Stimulated activated naive CD8-positive, alpha-beta T cell treated with anti-CD3 and anti-CD28 coated beads, Interleukin-15, Interleukin-2, amounts not matched to agents 100 U/mL and 50 U/mL, for 24 hours (primary cell): ENCODE measurements at places on chromosomes 7 and 10.

DNA sequence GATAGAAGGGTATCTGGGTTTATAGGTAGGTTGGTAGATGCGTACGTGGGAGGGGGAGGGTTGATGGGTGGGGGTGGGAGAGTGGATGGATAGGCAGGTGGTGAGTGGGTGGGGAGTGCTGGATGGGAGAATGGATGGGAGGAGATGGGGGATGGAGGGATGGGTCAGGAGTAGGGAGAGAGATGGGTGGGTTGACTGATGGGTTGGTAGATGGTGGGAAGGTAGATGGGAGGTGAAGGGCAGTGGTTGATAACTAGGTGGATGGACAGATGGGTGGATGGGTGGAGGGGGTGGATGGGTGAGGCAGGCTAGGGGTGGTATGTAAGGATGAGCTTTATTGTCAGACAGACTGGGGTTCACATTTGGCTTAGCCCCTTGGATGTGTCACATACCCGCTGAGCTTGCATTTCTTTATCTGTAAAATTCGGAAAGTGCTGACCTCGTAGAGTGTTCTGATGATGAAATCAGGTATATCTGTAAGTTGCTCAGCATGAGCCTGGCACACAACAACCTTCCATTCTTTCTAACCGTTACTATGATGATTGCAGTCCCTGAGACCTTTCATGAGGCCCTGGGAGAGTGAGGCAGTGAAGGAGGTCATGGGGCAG lies 34.3 kb downstream of the SLIT1 start:
- no peak for DNase-seq

- no peak for DNase-seq
Observed at GRCh38 chr7:108293149-108293612, 163.0 kb upstream of the LAMB4 start.

GRCh38 chr10:129912986-129913695 lies 50.9 kb downstream of the EBF3 start:
- no peak for DNase-seq

DNA sequence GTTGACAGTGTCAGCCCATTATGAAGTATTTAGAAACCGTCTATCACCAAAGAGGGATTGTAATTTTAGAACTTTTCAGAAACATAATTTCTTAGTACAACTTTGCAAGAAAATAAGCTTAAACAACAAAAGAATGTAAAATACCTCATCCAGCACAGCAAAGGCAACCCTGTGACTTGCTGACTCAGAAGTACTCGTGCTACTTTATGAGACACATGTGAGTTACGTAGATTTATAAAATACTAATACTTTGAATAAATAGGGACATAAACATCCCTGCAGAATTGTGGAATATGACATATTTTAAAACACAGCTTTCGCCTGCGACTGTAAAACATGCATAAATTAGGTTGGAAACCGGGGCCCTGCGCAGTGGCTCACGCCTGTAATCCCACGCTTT lies 739.7 kb upstream of the ANKRD30A start:
- DNase-seq, result no peak

DNA sequence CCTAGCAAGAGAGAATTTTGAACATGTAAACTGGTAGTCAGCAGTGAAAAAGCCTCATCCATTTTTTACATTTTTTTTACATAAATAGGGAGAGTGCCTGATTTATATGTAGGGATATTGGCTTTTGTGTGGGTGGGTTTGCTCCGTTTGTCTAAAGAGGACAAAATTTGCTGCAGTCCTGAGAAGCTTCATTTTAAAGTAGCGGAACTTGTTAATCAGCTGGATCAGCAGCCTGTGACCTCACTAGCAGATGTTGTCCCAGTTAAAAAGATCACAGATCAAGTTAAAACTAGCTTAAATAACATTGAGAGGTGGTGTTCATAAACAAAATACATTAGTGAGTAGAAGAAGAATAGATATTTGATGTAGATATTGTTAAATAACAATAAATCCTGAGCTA lies 2.6 kb downstream of the ATRNL1 start:
- DNase-seq, result no peak

DNA sequence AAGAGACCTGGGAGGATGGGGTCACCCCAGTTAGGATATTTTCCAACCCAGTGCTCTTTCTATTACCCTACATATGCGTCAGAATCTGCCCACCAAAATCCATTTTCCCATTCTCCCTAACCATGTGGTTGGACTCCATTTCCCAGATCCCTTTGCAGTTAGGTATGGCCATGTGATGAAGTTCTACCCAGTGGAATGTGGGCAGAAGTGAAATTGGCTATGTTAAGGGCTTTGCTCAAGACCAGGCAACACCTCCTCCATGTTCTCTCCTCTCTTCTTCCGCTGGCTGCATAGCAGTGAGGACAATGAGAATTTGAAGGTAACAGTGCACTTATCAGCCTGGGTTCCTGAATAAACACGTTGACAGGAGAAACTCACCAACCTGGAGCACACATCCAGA lies 111.3 kb downstream of the CABCOCO1 start:
- no peak for DNase-seq

DNA sequence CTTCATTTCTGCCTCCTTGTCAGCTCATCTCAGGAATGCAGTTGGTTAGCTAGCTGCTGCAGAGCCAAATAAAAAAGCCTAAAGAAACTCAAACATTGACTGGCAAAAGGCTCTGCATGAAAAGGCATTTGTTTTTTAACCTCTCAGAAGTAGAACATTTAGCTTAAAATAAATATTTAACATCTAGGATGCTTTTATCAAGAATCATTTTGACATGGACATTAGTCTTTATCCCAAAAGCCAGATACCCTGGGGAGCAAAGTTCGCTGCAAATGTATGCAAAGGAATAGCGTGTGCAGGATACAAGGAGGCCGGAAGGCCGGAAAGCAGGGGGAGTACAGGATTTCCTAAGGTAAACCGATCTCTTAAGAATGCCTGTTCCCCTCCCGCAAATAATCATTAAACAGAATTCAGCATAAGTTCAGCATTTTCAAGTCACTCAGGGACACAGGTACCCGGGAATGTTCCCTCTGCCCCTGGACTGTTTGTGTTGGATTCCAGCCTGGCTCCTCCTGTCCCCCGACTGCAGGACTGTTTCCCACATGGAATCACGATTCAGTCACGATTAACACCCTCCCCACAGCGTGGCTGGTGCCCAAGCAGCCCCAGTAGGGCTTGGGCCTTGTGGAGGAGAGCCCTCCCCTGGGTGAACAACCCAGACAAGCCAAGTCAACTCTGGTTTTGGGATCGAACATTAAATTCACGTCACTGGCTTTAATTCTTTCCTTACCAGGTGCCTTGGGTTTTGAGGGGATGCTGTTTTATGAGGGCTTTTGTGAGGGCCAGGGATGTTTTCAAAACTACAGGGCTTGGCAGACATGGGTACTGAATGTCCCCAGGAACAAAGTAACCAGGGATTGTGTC lies 97.8 kb downstream of the HIPK2 start:
- no peak for DNase-seq

- DNase-seq, result no peak
Observed at GRCh38 chr10:131660427-131660826, 240.4 kb upstream of the PPP2R2D start.

- DNase-seq, result no peak
Observed at GRCh38 chr7:99128076-99128950, 15.6 kb downstream of the SMURF1 start.

GRCh38 chr10:74096777-74097176 lies 53.9 kb downstream of the AP3M1 start:
- no peak for DNase-seq

DNA sequence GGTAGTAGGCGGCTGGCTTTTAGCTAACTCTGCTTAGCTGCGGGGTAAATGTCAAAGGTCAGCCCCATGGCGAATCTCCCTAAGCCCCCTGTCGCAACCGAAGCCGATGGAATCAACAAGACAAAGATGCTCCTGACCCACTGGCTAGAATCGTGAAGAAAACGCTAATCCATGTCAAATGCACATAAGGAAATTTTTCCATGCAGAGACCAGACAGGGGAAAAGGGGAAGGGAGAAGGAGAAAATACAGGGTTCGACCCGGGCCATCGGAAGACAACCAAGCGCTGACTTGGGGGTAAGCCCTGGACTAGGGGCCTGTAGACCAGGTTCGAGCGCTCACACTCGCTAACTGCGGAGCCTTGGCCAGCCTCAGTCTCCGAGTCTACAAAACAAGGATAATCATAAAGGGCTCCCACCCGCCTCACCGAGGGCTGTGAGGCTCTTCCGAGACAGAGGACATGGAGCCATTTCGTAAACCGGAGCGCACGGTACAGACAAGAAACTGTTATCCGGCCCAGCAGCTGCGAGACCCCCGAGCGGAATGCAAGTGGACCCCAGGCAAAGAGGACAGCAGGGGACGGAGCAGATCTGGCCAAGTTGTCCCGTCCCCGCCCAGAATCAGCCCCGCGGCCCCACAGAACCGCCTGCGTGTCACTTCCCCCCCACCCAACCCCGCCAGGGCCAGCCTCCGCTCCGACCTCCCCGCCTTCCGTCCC lies 507 bp downstream of the SAR1A start:
- DNase-seq, result peak; percentile 27

DNA sequence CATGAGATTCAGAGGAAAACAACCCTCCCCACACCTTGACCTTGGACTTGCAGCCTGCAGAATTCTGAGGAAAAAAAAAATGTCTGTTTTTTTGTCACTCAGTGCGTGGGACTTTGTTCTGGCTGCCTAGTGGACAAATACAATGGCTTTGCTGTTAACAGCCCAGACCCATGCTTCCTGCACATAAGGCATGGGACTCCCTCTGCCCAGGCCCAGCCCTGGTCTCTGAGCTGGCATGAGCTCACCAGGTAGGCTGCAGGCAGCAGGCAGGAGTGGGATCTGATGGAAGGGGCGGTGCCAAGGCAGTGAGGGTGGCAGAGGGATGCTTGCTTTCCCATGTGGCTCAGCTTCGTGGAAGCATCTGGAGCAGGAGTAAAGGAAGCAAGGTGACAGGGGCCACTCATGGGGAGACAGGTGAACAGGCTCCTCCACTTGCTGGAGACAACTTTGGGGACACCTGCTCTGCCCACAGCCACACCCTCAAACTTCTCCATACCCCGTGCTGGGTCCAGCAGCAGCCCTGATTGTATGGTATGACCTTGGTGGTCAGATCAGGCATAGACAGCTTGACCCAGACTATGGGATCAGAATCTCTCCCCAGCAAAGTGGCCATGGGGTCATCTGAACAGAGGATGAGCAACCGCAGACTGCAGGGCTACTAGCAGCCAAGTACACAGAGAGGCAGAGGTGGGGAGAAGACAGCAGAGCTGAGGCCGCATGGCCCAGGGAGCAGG lies 27.0 kb downstream of the ANXA8 start:
- no peak for DNase-seq

DNA sequence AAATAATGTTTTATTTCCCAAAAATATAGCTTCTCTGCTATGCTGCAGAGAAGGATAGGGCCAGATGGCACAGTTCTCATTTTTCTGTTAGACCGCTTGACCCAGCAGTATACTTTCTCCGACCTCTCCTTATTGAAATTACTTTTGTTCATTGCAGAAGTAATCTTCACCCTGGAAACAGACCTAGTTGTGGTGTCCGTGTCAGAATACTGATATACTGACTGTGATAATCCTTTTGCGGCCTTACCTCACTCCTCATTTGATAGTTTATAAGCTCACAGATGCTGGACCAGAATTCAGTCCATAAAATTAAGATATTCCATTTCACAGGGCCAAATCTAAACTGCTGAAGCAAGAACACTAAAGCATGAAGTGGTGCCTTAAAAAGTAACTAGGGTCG lies 260.6 kb upstream of the DKK1 start:
- no peak for DNase-seq

DNA sequence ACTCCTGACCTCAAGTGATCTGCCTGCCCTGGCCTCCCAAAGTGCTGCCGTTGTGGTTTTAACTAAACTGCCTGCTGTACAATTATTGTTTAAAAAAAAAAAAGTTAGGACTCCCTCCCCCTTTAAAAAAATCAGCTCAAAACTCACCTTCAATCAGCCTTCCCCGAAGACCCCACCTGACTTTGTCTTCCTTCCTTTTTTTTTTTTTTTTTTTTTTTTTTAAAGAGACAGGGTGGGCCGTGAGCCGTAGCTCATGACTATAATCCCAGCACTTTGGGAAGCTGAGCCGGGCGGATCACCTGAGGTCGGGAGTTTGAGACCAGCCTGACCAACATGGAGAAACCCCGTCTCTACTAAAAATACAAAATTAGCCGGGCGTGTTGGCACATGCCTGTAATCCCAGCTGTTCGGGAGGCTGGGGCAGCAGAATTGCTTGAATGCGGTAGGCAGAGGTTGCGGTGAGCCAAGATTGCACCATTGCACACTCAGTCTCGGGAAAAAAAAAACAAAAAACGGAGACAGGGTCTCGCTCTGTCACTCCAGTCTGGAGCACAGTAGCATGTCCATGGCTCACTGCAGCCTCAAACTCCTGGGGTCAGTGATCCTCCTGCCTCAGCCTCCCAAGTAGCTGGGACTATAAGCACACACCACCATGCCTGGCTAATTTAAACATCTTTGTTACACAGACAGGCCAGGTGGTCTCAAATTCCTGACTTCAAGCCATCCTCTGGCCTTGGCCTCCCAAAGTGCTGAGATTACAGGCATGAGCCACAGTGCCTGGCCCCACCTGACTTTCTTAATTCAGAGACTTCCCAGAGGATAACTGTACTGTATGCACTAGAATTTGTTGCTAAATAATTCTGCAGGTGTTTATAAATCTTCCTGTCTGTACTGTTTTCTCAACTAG lies 3.2 kb downstream of the FIS1 start:
- no peak for DNase-seq

DNA sequence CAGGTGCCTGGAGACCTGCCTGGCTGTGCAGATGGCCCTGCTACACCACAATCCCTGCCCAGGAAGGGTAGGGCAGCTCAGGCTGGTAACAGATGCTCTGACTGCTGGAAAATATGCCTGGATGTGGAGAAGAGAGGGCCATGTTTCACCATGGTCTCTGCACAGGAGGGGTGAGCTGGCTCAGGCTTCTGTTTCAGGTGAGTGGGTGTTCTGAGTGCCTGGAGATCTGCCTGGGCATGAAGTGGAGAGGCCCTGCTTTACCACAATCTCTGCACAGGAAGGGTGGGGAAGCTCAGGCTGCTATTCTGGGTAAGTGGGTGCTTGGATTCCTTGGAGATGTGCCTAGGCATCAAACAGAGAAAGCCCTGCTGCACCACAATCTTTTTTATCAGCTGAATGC lies 350.1 kb downstream of the KIF20B start:
- no peak for DNase-seq

GRCh38 chr7:64999165-65000004 lies 7.1 kb downstream of the ERV3-1 start:
- no peak for DNase-seq

DNA sequence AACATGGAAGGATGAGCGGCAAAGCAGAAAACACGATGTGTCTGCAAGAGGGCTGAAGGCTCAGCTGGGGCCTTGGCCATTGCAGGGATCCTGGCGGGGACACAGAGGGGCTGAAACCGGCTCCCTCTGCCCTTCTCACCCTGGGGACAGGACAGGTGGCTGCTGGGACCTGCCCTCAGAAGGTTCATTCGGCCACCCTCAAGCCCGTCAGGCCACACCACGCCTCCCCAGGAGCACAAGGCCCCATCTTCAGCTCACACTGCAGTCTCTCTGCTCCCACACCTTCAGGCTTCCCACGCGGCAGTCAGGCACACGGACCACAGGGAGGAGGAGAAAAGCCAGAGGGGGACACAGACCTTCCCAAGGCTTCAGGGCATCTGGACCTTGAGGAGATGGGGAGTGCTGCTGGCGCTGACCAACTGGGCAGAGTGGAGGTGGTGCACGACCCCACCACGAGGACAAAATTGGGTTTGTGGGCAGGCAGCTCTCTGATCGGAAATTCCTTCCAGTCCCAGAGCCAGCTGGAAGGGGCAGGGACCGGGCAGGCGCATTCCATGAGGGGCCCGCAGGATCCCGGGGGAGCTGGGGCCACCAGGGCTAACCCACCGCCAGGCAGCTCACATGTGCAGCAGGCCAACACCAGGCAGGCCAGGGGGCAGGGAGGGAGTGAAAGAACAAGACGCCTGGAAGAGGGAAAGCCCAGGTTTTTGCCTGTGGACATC lies 104.0 kb downstream of the MAD1L1 start:
- DNase-seq, result no peak

- DNase-seq, result no peak
Observed at GRCh38 chr10:68796605-68797004, 30.7 kb upstream of the STOX1 start.
